COR-L47 (cell line): ENCODE measurements at places on chromosomes 1 and 21.
A peak's percentile ranks its signal among the peaks of the same experiment; 100 is the strongest.

- DNase-seq: no peak
Observed at GRCh38 chr21:42103843-42104242, 32.7 kb downstream of the UMODL1 start.

DNA sequence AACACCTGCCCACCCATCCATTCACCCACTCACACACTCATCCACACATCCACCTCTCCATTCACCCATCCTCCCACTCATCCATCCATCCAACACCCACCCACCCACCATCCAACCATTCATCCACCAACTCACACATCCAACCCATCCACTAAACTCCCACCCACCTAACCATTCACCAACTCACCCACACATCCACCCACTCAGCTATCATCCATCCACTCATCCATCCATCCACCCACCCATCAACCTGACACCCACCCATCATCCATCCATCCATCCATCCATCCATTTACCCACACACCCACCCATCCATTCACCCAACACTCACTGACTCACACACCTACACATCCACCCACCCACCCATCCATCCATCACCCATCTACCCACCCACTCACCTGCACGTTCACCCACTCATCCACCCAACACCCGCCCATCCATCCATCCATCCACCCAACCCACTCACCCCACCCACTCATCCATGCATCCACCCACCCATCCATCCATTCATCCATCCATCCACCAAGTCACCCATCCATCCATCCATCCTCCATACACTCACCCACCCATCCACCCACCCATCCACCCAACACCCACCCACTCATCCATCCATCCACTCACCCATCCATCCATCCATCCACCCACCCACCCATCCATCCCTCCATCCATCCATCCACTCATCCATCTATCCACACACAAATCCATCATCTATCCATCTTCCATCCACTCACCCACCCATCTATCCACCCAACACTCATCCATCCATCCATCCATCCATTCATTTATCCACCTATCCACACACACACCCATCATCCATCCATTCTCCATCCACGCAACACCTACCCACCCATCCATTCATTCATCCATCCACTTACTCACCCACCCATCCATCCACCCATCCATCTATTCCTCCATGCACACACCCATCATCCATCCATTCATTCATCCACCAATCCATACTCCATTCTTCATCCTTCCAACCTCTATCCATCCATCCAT, 17.4 kb upstream of the PRDM16 start:
- no peak for DNase-seq

- no peak for DNase-seq
Observed at GRCh38 chr1:4301007-4301406, 353.4 kb upstream of the AJAP1 start.

DNA sequence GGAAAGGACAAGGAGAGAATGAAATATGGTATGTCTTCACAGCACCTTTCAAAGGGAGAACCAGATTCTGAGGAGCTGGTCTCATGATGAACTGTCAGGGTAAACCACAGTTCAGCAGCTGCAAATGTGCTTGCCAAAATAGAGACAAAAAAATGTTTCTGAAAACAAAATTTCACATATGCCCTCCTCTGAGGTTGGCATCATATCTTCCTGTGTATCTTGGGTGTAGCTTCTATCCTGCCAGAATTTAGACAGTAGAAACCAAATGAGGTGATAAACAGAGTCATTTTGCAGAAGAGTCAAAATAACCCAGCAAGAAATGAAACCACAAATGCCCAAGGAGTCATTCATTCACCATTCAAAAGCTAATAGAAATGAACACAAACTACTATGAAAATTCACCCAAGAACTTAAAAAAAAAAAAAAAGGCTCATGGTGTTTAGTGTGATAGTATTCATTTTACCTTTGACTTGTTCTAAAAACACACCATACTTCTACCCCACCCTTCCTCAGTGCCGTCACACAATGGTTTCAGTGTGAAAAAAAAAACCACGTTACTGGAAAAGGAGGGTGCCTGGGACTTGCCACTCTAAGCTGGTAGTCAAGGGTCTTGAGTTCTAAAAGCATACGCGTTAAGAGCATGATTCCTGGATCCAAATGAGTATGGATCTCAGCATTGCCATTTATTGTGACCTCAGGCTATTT, 18.5 kb downstream of the SELL start:
- no peak for DNase-seq

- DNase-seq: peak; percentile 45
Observed at GRCh38 chr1:205481629-205482151, 22.8 kb upstream of the CDK18 start.

- peak; percentile 21 for DNase-seq
Observed at GRCh38 chr1:114979278-114979891, 50.2 kb upstream of the TSHB start.

GRCh38 chr1:231211005-231211857, 29.8 kb upstream of the GNPAT start:
- peak; percentile 93 for DNase-seq

GRCh38 chr1:66460776-66461175, 73.2 kb upstream of the SGIP1 start:
- no peak for DNase-seq

- no peak for DNase-seq
Observed at GRCh38 chr1:163771637-163772036, 449.9 kb downstream of the NUF2 start.

GRCh38 chr1:235953801-235954200, 87.1 kb upstream of the LYST start:
- DNase-seq: no peak

DNA sequence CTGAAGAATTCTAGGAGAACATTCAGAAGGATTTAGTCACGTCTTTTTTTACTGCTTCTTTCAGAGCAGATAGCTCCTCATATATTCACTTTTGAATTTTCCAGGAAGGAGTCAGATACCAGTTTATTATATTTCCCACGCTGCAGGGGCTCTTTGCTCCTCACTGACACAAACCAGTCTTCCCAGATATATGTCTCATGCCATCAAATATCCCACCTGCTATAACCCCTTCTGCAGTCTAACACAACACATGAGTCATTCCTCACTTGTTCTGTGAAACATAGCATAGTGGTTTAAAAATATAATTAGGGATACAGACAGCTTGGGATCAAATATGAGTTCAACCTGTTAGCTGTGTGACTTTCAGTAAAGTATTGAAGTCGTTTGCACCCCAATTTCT, 251.7 kb upstream of the DPYD start:
- DNase-seq: no peak

- no peak for DNase-seq
Observed at GRCh38 chr21:34865400-34866241, 183.5 kb downstream of the RUNX1 start.

DNA sequence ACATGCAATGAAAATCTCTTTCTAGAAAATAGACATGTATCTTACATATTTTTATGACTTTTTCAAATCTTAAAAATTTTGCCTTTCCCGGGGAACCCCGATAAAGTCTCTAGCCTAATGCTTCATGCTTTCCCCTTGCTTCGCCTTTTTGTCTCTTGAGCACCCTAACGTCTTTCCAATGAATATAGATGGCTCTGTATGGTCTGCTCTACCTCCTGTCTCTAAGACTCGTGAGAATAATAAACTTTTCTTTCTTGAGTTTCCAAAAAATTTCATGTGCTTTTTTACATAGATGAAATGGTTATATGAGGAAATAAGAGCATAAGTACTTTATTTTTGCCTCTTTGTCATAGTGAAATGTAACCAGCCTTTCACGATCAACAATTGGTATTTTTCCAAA, 202.6 kb downstream of the PDE4B start:
- no peak for DNase-seq

- no peak for DNase-seq
Observed at GRCh38 chr1:147500309-147500839, 40.9 kb upstream of the BCL9 start.

GRCh38 chr1:41357451-41358101, 3.7 kb upstream of the FOXO6 start:
- no peak for DNase-seq

- peak; percentile 53 for DNase-seq
Observed at GRCh38 chr21:23152130-23152529, 2153.9 kb downstream of the NCAM2 start.

- no peak for DNase-seq
Observed at GRCh38 chr1:112575154-112575804, 43.7 kb downstream of the ST7L start.

- no peak for DNase-seq
Observed at GRCh38 chr1:113792471-113792870, 19.8 kb downstream of the RSBN1 start.

GRCh38 chr21:36628106-36628505, 70.8 kb upstream of the SIM2 start:
- no peak for DNase-seq

- no peak for DNase-seq
Observed at GRCh38 chr1:178660461-178660860, 64.6 kb upstream of the RALGPS2 start.

DNA sequence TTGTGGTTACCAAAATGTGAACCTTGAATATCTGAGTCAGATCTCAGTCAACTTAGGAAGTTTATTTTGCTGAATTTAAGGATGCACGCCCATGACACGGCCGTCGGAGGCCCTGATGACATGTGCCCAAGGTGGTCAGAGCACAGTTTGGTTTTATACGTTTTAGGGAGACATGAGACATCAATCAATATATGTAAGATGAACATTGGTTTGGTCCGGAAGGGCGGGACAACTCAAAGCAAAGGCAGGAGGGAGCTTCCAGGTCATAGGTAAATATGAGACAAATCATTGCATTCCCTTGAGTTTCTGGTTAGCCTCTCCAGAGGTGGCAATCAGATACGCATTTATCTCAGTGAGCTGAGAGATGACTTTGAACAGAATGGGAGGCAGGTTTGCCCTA, 1.0 kb upstream of the PRMT2 start:
- no peak for DNase-seq

DNA sequence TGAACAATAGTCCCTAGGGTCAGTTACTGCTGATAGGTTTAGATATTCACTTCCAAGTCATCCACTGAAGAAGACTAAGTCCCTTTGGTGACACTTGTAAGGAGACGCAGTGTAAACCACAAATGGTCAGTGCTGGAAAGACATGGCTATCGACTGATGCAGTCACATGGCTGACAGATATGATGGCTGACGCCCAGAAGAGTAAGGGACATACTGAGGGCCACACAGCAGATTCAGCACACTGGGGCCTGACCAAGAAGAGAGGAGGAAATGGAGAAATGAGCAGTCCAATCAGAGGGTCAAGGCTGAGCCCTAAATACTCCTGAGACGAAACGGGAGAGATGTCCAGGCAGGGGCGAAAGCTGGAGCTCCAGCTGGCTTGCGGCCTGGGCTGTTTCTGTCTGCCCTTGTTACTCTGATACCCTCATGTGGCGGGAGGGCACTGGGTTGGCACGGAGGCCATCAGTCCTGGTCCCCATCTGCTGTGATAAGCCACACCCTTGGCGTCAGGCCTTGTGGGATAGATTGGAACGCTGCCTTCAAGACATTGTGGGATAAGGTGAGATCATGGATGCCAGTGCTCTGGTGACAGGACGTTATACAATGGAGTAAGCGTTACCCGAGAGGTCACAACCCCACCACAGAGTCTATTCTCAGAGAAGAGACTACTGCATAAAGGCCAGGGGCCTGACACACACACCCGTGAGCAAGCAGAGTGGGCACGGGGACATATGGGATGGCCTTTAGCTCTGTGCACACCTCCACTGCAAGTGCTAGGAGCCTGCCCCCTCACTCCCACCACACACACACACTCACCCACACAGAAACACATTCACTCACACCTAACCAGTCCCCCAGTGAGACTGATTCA, 158.4 kb downstream of the TRABD2B start:
- DNase-seq: no peak

DNA sequence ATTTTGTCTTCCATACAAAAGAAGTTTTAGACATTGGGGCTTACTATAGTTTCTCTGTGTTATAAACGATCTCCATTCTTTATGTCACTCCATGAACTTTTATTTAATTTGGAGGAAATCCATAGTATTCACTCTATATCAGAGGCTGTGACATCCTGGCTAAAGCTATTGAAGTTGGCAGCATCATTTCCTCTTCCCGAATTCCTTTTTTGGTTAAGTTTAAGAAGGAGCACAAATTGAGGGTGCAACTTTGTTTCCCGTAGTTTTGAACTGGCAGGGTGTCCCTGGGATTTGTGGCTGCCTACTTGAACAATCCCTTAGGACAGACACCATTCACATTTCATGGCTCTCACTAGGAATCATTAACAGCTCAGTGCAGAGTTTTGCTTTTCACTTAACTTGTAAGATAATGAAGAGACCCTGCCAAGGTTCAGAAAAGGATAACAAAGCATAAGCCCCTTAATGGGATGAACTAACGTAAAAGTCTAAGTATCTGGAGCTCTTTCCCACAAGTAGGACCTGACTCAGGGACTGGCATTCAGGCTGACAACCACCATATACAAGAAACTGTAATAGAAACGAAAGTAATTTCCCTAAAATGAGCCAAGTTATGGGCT, 13.9 kb downstream of the S1PR1 start:
- no peak for DNase-seq

- DNase-seq: no peak
Observed at GRCh38 chr1:119250299-119250698, 109.8 kb upstream of the WARS2 start.

DNA sequence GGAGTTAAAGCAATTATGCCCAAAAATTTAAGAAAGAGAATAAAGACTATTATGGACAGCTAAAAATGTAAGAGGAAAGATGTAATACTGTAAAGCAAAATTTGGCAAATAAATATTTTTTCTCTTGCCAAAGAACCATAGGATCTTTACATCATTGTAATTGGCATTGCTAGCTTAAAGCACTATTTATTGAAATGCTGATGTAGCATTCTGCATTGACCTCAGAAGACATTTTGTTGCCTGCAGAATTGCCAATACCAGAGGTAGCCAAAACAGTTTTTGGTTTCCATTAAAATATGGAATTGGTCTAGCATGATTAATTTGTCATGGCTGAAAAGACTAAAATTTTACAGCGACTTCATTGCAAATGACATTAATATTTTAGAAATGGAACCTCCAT, 191.5 kb upstream of the CHODL start:
- DNase-seq: no peak

DNA sequence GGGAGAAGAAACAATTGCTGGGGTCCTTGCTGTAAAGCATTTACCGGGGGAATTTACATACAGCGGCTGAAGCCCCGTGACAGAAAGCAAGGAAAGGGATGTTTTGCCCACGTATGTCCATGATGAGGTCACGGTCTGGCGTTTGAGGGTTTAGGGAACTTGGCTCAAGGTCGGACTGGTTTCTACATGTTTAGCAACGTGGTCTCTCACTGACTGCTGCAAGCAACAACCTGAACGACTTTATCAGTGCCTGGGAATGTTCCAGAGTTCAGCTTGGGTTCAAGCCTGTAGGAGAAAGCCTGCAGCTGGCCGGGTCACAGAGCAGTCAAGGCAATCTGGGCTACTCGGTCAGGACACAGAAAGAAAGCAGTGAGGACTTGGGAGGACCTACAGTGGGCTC, 323.3 kb downstream of the AJAP1 start:
- DNase-seq: no peak

- DNase-seq: no peak
Observed at GRCh38 chr1:36579039-36579438, 96.3 kb upstream of the CSF3R start.

- DNase-seq: no peak
Observed at GRCh38 chr21:39313042-39313570, 326 bp downstream of the BRWD1 start.
